ENCODE measurements at places on chromosomes 7 and 10.

GRCh38 chr10:26831936-26832335, 28.8 kb downstream of the ABI1 start:
- DNase-seq: no peak

DNA sequence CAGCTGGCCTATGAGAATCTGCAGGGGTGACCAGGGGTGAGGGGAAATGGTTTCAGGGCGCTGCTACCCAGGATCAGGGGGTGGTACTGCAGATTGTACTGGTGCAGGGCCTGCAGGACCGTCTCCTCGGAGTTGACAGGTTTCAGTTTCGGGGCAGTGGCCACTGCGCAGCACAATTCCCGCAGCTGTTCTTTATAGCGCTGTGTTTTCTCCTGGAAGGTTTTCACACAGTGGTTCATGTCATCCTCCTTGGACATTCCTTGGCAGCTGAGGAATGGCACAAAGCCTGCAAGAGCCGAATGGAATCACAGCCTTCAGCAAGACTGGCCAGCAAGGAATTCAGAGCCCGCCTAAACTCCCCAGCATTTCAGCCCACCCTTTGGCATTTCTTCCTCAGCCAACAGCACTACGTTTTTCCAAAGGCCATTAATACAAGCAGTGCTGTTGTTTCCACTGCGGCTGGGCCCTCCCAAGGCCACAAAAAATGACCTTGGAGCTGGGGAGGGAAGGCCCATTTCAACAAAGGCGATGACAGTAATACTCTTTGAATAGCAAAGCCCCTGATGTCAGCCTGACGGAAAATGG, 44.9 kb downstream of the PNLIPRP2 start:
- DNase-seq: no peak

GRCh38 chr10:47139121-47139520, 160.9 kb upstream of the GDF10 start:
- no peak for DNase-seq

DNA sequence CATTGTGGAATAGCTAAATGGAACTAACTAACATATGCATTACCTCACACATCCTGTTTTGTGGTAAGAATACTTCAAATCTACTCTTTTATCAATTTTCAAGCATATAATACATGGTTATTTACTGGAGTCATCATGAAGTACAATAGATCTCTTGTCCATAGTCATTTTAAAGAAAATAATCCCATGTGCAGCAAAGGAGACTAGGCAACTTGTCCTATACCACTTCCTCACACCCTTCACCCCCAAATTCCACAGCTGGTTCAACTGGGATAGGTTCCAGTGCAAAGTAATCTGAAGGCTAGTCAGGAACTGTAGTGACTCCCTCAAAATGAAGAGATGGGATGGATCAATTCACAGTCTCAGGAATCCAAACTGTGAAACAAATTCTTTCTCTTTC, 176.1 kb downstream of the SGMS1 start:
- DNase-seq: no peak

DNA sequence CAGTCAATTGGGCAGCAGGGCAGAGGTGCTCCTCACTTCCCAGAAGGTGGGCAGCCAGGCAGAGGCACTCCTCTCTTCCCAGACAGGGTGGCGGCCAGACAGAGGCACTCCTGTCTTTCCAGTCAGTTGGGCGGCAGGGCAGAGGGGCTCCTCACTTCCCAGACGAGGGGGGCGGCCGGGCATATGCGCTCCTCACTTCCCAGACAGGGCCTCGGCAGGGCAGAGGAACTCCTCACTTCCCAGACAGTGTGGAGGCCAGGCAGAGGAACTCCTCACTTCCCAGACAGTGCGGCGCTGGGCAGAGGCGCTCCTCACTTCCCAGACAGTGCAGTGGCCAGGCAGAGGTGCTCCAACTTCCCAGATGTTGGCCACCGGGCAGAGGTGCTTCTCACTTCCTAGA, 33.4 kb upstream of the SEC61G start:
- no peak for DNase-seq

DNA sequence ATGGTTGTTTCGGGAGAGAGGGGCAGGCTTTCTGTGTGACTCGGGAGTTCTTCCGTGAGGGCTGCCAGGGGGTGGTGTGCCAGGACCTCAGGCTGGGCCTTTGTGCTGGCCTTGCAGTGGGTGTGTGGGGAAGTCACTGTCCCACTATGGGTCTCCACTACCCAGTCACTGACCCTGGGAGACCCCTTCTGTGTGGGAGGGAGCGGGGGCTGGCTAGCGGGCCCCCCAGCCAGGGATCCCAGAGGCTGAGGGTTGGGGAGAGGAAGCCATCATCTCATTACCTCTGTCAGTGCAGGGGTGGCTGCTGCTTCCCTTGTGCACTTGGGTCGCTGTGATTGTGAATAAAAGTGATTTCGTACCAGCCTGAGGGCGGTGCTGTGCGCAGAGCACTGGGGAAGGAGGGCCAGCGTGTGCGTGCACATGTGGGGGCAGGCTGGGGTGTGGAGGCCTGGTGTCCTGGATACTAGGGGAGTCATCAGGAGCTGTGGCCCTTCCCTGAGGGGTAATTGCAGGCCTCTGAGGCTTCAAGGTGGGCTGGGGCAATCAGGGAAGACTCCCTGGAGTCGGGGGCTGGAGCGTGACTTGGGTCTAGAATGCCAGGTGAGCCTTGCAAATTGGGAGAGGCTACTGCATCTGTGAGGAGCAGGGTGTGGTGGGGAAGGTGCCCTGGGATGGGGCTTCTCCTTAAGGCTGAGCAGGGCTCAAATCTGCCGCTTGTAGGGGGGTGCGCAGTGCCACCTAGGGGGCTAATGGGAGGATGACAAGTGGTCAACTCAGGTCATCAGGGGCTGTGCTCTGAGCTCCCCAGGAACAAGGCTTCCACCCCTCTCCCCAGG, 98.9 kb downstream of the NEURL1 start:
- peak; percentile 22 for DNase-seq

GRCh38 chr7:106313456-106313901, 28.7 kb upstream of the NAMPT start:
- no peak for DNase-seq

DNA sequence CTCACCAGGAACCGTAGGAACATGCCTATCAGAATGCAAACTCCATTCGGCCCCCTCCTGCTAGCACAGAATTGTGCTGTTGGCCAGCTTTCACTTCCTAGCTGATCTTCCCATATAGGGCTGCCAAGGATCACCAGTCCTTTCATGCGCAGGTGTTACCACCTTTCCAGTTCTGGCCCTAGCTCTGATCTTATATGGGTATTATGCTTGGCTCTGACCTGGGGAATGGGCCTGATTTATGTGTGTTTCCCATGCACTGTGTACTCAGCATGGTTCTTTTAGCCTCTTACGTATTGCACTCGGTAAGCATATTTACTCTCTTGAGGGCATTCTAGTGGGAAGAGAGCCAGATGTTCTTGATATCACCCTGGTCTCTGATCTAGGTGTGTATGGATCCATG, 11.1 kb downstream of the SLC35G1 start:
- DNase-seq: no peak

DNA sequence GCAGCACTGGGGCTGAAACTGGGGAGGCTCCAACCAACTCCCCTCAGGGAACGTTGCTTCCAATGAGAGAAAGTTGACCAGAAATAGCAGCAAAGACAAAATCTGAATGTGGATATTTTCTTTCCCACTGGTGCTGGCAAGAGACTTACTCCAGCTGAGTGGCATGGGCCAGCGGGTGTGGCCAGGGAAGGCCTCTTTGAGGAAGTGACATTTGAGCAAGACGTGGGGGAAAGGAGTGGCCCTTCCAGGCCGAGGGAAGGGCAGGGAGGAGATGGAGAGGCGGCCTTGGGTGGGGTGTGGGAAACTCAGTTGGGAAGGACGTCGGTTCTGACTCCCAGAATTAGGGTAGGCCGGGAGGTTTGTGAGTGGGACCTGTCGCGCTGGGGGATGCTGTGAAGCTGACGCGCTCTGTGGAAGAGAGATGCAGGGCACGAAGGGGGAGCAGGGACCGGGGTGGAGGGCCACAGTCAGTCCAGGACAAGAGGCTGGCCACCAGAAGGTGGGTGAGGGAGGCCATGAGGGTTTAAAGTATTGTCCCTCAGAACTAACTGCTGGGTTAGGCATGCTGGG, 96.7 kb upstream of the IKZF1 start:
- DNase-seq: no peak

GRCh38 chr10:88114368-88114767, 250.9 kb downstream of the PTEN start:
- DNase-seq: no peak

DNA sequence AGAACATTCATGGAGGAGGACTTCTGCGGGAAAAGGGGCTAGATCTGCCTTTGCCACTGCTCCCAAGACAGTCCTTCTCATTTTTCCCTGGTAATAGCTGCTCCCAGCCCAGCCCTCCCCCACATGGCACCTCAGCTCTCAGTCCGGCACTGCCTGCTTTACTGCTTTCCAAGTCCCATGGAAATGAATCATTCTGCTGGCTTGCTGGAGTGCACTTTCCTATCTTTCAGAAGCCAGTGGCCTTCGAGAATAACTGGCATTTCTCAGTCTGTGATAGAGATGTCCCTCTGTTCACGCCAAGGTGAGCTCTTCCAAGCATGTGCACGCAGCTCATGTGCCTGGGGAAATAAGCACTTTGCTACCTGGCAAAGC, 61.4 kb downstream of the SYPL1 start:
- DNase-seq: no peak

DNA sequence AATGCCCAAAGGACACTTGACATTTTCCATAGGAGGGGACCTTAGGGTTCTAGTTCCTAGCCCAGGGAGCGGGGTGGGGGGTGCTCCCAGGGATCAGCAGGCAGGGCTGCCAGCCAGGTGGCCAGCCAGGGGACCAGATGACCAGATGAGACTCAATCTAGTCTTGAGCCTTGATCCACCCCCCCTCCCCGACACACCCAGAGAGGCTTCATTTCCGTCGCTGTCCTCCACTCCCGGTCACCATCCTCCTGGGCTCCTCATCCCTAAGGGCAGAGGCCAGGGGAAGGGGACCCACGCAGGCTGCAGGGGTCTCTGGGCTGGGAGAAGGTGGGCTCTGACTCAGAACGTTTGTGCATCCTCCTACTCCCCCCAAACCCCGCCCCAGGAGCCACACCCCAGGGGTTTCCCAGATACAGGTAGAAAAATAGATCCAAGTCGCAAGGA, 1.0 kb downstream of the STX1A start:
- no peak for DNase-seq

GRCh38 chr10:77478247-77478961, 159.2 kb downstream of the KCNMA1 start:
- DNase-seq: no peak

DNA sequence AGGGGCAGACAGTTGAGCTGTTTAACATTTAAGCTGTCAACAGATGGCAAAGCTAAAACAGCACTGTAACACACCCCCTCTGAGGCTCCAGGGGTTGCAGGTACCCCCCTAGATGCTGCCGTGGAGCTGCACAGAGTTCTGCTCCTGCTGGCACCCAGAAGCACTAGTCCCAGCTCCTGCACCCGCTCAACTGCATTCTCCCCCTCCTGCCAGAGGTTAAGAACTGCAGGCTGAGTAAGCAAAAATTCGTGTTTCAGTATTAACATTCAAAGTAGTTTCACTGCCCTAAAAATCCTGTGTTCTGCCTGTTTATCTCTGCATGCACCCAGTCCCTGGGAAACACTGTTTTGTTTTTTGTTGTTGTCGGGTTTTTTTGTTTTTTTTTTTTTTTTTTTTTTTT, 790.8 kb upstream of the KCND2 start:
- no peak for DNase-seq

GRCh38 chr10:69828144-69828870, 26.6 kb downstream of the COL13A1 start:
- no peak for DNase-seq

DNA sequence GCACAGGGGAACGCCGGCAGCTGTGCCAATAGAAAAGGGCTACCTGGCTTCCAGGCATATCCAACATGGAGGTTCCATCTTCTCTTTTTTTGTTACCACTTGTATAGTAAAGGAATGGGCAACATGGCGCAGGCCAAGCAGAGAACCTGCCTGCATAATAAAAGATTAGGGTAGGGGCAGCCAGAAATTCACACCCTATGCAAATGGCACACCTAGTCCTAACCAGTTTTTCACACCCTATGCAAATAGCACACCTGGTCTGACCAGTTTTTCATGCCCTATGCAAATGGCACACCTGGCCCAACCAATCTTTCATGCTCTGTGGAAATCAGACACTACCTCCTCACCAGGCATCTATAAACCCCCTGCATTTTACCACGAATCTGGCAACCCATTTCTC, 369.5 kb downstream of the IPMK start:
- no peak for DNase-seq

DNA sequence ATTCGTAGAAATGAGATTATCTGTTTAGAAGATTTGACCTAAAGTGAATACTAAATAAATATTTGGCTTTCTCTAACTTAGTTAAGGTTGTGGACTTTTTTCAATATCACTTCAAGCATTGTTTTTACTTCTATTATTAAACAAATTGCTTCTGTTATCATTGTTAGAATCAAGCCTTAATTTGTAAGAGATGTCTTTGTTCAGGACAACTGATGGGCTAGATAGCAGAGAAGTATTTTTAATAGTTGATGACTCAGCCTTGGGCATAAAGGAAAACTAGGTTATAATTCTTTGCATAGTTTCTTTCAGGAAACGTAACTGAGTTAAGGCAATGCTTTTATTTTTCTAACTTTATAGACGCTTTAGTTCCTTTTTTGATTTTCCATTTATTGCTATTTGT, 128.8 kb upstream of the SMIM30 start:
- no peak for DNase-seq

DNA sequence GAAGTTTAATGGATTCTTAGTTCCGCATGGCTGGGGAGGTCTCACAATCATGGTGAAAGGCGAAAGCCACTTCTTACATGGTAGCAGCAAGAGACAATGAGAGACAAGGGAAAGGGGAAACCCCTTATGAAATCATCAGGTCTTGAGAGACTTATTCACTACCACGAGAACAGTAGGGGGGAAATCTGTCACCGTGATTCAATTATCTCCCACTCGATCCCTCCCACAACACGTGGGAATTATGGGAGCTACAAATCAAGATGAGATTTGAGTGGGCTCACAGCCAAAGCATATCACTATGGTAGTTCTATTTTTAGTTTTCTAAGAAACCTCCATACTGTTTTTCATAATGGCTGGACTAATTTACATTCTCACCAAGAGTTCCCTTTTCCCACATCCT, 36.7 kb downstream of the SPAM1 start:
- DNase-seq: peak; percentile 7

- no peak for DNase-seq
Measured at GRCh38 chr7:143085109-143085508, 33.0 kb downstream of the OR6V1 start.

GRCh38 chr10:84683550-84683949, 355.2 kb downstream of the CCSER2 start:
- no peak for DNase-seq

DNA sequence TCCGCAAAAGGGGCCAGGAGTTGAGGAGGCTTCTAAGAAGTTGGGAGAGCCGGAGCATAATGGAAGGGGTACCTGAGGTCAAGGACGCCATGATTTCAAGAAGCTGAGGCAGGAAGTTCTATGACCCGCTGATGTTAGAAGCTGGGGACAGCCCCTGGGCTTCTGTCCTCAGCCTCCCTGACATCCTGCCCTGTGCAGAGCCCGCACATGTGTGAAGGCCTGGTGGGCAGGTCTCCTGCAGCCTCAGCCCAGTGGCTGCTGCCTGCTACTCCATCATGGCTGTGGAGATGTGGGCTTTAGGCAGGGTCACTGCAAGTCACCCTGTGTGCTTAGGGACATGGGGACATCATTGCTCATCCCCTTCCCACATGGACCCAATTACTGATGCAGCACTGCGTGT, 53.8 kb upstream of the PCBD1 start:
- no peak for DNase-seq

All from stimulated activated CD4-positive, alpha-beta T cell treated with anti-CD3 and anti-CD28 coated beads, Interleukin-15, amount 100 ng/mL, for 48 hours (primary cell).